ENCODE measurements at places on chromosomes 2 and 18. TPM values are rescaled to one million over a fixed set of nuclear protein-coding genes. Genes with fewer than 3 reads are reported as not detected.

FAM228A gene
- total RNA-seq: 3.5 TPM

HMSD gene
- not detected for total RNA-seq

DNA sequence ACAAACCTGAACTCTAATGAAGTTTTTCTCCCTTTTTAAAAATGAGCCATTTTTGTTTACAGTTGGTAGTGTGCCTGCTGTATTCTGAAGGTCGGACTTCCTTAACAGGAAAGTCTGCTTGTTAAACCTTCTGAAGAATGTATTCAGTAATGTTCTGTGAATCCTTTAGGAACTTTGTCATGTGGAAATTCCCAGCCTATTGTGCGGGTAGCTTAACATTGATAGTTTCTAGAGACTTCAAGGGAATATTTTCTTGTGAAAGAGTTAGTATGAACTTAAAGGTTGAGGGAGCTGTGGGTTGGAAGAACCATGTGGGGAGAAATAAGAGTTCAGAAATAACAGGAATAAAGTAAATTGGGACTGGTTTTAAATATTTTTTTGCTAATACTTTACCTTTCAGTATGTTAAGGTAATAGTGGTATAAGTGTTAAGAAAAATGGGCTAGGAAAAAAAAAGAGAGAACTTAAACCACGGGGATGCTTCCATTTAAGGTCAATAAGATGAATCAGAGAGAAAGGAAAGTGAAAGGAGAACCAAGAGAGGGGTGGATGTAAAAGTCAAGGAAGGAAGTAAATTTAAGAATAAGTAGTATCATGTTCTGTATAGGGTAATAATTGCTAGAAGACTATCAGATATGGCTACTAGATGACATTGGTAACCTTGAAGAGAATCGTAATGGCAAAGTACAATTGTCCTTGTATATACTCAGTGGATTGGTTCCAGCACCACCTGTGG, 90.5 kb downstream of the PMS1 start:
- no peak for DNase-seq

GRCh38 chr18:45998244-45998643, 31.1 kb upstream of the EPG5 start:
- DNase-seq: no peak

DNA sequence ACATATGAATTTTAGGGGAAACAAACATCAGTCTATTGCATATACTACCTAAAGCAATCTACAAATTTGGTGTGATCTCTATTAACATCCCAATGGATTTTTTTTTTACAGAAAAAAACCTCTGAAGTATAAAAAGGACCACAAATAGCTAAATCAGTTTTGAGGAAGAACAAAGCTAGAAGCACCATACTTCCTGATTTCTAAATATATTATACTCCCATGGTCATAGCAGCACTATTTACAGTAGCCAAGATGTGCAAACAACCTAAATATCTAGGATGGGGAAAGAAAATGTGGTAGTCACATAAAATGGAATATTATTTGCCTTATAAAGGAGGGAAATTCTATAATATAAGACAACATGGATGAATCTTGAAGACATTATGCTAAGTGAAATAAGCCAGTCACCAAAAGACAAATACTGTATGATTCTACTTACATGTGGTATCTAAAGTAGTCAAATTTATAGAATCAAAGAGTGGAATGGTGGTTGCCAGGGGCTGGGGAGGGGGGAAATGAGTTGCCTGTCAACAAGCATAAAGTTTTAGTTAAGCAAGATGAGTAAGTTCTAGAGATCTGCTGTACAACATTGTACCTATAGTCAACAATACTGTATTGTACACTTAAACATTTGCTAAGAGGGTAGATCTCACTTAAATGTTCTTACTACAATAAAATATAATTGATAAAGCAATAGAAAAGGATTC, 17.6 kb upstream of the CASP8 start:
- DNase-seq: no peak

DNA sequence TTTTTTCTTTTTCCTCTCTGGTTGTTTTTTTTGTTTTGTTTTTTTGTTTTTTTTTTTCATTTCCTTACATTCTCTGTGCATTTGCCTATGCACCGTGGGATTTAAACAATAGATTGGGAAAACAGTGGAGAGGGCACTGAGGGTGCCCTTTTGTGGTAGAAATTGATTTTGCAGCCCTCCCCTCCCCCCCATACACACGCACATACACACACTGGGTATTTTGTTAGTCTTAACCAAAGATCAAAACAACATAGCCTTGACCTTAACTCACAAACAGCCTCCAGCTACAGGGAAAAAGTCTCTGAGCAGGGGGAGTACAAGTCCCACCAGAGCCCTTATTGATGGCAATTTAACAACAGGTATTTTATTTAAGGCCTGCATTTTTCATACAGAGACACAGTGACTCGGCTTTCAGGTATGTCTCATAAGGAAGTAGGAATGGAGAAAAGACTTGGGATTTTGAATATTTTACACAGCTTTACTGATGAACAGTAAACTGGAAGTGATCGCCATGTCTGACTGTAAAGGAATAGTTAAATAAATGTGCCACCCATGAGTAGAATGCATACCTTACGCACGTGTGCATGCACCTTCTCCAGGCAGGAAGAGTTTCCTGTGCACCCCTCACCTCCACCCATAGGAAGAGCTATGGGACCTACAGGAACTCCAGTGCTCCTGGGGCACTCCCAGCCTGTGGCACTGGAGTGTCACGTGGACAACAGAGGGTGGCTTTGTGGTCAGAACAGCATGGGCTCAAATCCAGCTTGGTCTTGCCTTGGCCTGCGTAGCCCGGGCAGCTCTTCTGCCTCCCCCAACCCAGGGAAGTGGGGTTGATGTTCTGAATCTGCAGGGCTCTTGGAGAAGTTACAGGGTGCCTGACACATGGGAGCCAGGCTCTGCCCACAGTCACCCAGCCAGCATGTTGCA, 266.4 kb downstream of the ANAPC1 start:
- no peak for DNase-seq

IMPA2 gene
- 8.1 TPM for total RNA-seq

- no peak for DNase-seq
These were observed 77.6 kb downstream of the EDAR start for GRCh38 chr2:108911401-108911800.

- no peak for DNase-seq
These were observed 46.7 kb upstream of the CREB1 start for GRCh38 chr2:207483066-207483465.

DNA sequence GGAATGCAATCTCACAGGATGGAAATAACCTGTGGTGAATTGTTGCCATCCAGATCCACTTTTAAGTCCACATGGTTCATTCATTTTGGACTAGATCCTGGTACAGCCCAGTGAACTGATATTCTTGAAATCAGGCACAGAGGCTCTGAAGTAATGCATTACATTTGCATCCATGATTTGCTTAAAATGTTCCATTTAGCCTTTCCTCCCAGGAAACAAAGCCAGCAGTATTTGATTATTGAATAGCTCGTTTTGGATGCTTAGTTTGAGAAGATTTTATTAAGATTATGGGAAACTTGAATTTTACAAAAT, 995.8 kb upstream of the CDH2 start:
- DNase-seq: no peak

DNA sequence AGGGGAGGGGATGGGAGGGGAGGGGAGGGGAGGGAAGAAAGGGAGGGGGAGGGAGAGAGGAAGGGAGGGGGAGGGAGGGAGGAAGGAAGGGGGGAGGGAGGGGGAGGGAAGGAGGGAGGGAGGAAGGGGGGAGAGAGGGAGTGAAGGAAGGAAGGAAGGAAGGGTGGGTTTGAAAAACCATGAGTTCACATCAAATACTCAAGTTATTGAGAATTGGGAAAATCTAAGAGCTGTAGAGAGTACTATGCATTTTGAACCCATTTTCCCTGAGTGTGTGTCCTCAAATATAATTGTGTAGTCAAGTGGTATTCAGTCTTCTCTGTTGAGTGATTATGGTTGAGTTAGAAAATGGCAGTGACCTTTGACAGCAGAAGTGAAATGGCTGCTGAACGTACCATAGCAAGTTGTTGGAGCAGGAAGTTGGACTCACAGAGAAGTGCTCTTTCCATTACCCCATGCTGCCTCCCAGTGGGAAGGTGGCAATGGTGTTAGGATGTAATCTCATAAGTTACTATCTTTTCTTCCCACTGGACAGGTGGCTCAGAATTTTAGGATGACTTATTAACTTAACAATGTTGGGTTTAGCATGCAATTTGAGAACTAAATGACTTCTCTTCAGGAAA, 214.6 kb downstream of the SETBP1 start:
- DNase-seq: peak; percentile 38

GRCh38 chr2:183610724-183611123, 486.5 kb downstream of the NUP35 start:
- DNase-seq: no peak

GRCh38 chr18:51275712-51276476, 78.4 kb upstream of the MEX3C start:
- DNase-seq: no peak

GRCh38 chr2:239857591-239857990, 167.6 kb downstream of the NDUFA10 start:
- DNase-seq: no peak

- DNase-seq: no peak
These were observed 46.5 kb downstream of the RALBP1 start for GRCh38 chr18:9521770-9522169.

PLB1 gene
- total RNA-seq: 4.3 TPM

GRCh38 chr18:79030680-79031079, 38.5 kb upstream of the ATP9B start:
- no peak for DNase-seq

- DNase-seq: no peak
These were observed 376.5 kb upstream of the ACVR2A start for GRCh38 chr2:147468349-147468748.

DNA sequence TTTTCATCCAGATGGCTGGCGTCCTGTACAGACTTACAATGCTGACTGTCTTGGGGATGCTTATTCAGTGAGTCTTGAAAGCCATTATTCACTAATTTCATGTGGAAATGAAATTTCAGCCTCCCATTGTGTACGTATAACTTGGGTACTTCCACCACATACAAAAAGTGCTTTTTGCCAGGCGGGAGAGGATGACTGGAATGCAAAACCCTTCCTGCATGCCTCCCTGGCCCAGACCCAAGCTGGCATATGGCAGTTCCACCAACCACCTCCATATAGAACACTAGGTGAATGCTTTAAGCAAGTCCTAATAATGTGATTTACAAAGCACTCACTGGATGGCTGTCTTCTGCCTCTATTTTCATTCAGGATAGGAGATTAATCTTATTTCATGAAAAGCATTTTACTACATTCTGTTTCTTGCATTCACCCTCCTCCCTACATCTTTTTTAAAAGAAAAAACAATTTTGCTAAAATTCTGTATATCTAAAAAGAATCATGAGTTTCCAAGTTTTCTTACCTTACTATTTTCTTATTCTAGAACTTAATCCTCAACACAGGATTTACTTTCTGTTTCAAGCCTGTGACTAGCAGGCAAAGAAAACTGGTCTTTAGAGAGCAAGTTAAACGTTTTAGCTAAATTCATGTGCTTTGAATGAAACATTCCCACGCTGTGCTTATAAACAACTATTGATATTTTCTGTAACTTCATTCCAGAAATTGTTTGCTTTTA, 327.6 kb downstream of the NCKAP5 start:
- peak; percentile 36 for DNase-seq

MYL1 gene
- total RNA-seq: 0.73 TPM

STPG4 gene
- total RNA-seq: 1.00 TPM

GRCh38 chr2:168525716-168526446, 69.8 kb downstream of the CERS6 start:
- no peak for DNase-seq

DNA sequence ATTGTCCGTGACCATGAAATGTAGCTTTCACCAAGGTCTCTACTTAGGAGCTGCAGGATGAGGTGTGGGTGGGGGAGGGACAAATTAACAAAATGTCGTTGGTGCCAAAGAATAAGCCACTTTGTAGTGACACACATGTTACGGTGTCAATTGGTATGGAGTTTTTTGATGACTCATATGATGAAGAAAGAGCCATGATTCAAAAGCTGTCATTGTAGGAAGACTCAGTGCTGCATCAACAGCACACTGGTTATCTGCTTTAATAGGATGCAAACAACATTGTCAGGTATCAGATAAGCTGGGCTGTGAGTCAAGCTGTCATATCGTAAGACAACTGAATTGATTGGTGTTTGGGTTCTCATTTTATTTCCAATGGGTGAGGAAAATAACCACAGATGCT, 36.6 kb upstream of the BOD1L2 start:
- DNase-seq: no peak

DNA sequence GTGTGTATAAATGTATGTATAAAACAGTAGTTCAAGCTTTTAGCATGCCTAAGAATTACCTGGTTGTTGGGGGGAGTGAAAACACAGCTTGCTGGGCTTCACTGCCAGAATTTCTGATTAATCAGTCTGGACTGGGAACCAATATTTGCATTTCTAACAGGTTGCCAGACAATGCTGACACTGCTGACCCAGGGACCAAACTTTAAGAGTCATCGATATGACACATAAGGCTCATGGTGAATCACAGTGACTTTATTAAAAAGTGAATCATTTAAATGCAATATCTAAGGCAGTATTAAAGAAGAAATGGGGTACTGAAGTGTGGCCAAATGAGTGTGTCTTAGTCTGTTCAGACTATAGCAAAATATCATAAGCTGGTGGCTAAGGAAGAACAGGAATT, 195.9 kb upstream of the DTNA start:
- no peak for DNase-seq

C18orf63 gene
- total RNA-seq: not detected

DNAJC5G gene
- total RNA-seq: 1.3 TPM

FBLN7 gene
- total RNA-seq: 5.3 TPM

UBE2E3 gene
- total RNA-seq: 94.9 TPM

TCF7L1 gene
- 8.5 TPM for total RNA-seq

SERPINB13 gene
- total RNA-seq: not detected

GRCh38 chr2:76973610-76974009, 548.6 kb downstream of the LRRTM4 start:
- DNase-seq: no peak

CRYGD gene
- 1.9 TPM for total RNA-seq

DNA sequence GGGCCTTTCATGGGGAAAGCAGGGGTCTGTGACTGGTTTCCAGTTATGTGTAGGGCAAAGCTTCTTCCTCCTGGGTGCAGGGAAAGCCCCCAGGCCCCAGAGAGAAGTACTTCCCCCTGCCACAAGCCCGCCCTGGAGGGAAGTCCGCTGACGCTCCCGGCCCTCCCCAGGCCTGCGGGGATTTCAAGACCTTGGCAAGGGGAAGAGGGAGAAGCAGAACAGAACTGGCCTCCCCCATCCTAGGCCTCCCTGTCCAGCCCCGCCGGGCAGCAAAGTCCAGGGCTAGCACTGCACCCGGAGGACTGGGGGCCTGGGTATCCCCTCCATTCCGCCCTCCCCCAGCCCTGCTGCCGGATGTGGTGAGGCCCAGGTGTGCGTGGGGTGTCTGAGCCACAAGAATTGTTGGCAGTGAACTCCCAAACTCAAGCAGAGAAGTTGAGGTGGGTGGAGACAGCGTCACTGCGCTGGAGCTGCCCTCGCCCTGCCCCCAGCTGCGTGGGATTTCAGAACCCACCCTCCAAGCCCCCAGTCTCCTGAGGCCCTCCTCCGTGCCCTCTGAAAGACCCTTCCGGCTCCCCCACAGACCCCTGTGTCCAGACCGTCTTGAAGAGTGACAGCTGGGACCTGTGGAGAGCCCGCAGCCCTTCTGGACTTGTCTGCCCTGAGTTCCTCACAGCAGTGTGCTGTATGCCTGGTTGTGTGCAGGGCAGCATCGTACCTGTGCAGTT, 1.1 kb upstream of the DUSP2 start:
- DNase-seq: no peak

TGFA gene
- 11.2 TPM for total RNA-seq

TBR1 gene
- total RNA-seq: 0.64 TPM

Measured in cerebellum (tissue), 4 donors.